ENCODE measurements at places on chromosomes 2 and 18. TPM values are rescaled to one million over a fixed set of nuclear protein-coding genes. Genes with fewer than 3 reads are reported as not detected.

GRCh38 chr2:39289609-39290008 is 45.8 kb upstream of the CDKL4 start:
- H3K4me3 ChIP-seq: no peak overlapping the region
- peaks cover 8% of the 10 kb centered on the region for H3K36me3 ChIP-seq
- DNase-seq: no peak
- no peaks in the 10 kb centered on the region for H3K27me3 ChIP-seq

- H3K4me3 ChIP-seq: no peak overlapping the region
- H3K36me3 ChIP-seq: no peaks in the 10 kb centered on the region
- DNase-seq: no peak
- no peaks in the 10 kb centered on the region for H3K27me3 ChIP-seq
Measured at GRCh38 chr2:165462443-165462842, 7.1 kb upstream of the CSRNP3 start.

DNA sequence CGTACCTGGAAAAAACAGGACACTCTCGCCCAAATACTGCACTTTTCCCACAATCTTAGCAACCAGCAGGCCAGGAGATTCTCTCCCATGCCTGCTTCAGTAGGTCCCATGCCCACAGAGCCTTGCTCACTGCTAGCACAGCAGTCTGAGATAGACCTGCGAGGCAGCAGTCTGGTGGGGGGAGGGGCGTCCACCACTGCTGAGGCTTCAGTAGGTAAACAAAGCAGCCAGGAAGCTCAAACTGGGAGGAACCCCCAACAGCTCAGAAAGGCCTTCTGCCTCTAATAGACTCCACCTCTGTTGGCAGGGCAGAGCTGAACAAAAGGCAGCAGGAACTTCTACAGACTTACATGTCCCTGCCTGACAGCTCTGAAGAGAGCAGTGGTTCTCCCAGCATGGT is 1202.8 kb upstream of the ACVR2A start:
- no peaks in the 10 kb centered on the region for H3K4me1 ChIP-seq
- DNase-seq: no peak
- H3K27ac ChIP-seq: no peak overlapping the region
- no peaks in the 10 kb centered on the region for H3K27me3 ChIP-seq
- H3K36me3 ChIP-seq: no peaks in the 10 kb centered on the region

DNA sequence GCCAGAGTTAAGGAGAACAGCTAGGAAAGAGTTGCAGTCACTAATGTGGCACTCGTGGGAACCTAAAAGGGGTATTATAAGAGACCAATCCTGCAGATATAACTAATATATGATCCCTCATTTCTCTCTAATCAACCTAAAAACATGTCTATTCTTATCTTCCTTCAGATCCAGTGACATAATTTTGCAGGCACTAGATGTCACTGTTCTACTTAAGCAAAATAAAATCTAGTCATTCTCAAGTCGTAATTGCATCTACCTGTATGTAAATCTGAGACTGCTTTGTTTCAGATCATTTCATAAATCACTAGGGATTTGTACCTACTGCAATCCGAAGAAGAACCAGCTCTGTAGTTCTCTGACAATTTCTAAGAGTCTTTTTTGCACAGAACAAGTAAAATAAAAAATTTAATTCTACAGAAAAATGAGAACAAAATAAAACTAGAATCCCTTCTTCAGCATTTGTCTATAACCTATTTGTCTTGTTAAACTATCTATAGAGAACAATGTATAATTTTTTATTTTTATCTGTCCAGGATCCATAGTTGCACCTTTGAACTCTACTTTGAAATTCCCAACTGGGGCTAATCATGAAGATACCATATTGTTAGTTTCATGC is 56.5 kb upstream of the ERBB4 start:
- no peaks in the 10 kb centered on the region for H3K36me3 ChIP-seq
- DNase-seq: no peak
- no peaks in the 10 kb centered on the region for H3K27me3 ChIP-seq
- no peaks in the 10 kb centered on the region for H3K4me1 ChIP-seq
- no peak overlapping the region for H3K27ac ChIP-seq
- H3K4me3 ChIP-seq: no peak overlapping the region

GRCh38 chr2:11963966-11964365 is 217.5 kb downstream of the LPIN1 start:
- no peaks in the 10 kb centered on the region for H3K36me3 ChIP-seq
- H3K4me3 ChIP-seq: no peak overlapping the region
- DNase-seq: no peak
- H3K4me1 ChIP-seq: no peaks in the 10 kb centered on the region

- H3K4me3 ChIP-seq: no peak overlapping the region
- H3K36me3 ChIP-seq: no peaks in the 10 kb centered on the region
- H3K27me3 ChIP-seq: no peaks in the 10 kb centered on the region
Measured at GRCh38 chr2:38793511-38793910, 15.5 kb downstream of the GEMIN6 start.

Gene C2orf78
- total RNA-seq: not detected
